Airway epithelial cell (primary cell): ENCODE measurements at places on chromosomes 3 and 15. TPM values are rescaled to one million over a fixed set of nuclear protein-coding genes. Genes with fewer than 3 reads are reported as not detected.

Gene CACNA1D
- 0.14 TPM in 1 of 2 replicates, not detected in the other for total RNA-seq

Gene NOX5
- total RNA-seq, result 0.14 TPM in 1 of 2 replicates, not detected in the other

Gene MAP1A
- 0.51 and 0.99 TPM in 2 replicates for total RNA-seq

Gene SLC38A3
- 0.23 TPM in 1 of 2 replicates, not detected in the other for total RNA-seq

Gene ZNF774
- 1.5 and 1.9 TPM in 2 replicates for total RNA-seq

Gene RBPMS2
- total RNA-seq, result not detected in 2 replicates

Gene PP2D1
- not detected in 2 replicates for total RNA-seq

Gene PRSS50
- total RNA-seq, result not detected in 2 replicates
